Testis (tissue), 5 donors: ENCODE measurements at places on chromosomes 4 and X. TPM values are rescaled to one million over a fixed set of nuclear protein-coding genes. Genes with fewer than 3 reads are reported as not detected.

Gene PPP2R2C
- total RNA-seq = 7.9 TPM

Gene TLL1
- total RNA-seq = 1.1 TPM

Gene HS6ST2
- total RNA-seq = 13.3 TPM

Gene WDFY3
- total RNA-seq = 126 TPM

Gene GPC3
- 5.4 TPM for total RNA-seq

- no peaks in the 10 kb centered on the region for H3K36me3 ChIP-seq
- H3K27ac ChIP-seq = no peak overlapping the region
- H3K4me1 ChIP-seq = peaks cover 4% of the 10 kb centered on the region
- no peak overlapping the region for H3K4me3 ChIP-seq
- DNase-seq = no peak
Measured at GRCh38 chr4:176894498-176894897, 101.8 kb upstream of the VEGFC start.

DNA sequence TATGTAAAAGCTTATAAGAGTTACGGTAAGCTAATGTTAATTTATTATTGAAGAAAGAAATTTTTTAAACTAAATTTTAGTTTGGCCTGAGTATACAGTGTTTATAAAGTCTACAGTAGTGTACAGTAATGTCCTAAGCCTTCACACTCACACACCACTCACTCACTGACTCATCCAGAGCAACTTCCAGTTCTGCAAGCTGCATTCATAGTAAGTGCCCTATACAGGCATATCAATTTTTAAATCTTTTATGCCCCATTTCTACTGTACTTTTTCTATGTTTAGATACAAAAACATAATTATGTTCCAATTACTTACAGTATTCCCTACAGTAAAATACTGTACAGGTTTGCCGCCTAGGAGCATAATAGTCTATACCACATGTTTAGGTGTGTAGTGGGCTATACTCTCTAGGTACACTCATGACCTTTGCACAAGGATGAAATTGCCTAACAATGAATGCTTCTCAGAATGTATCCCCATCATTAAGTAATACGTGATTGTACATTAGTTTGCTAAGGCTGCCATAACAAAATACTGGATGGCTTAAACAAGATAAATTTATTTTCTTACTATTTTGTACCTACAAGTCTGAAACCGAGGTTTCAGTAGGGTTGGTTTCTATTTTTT, 333.8 kb upstream of the PCDH7 start:
- no peaks in the 10 kb centered on the region for H3K4me1 ChIP-seq
- H3K36me3 ChIP-seq = no peaks in the 10 kb centered on the region
- H3K27me3 ChIP-seq = no peaks in the 10 kb centered on the region
- no peak overlapping the region for H3K4me3 ChIP-seq

DNA sequence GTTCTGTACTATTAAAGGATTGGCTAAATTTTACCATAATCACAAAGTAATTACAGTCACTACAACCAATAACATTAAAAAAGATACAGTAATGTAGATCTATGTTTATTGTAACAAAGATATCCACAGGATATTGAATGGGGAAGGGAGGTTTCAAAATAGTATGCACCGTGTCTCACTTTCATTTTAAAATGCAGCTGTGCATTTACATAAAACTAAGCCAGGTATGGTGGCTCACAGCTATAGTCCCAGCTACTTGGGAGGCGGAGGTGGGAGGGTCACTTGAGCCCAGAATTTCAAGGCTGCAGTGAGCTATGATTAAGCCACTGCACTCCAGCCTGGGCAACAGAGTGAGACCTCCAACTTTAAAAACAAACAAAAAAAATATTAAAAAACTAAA, 8.5 kb downstream of the SRP72 start:
- H3K4me3 ChIP-seq = no peak overlapping the region
- H3K4me1 ChIP-seq = no peaks in the 10 kb centered on the region
- no peaks in the 10 kb centered on the region for H3K27me3 ChIP-seq
- no peak for DNase-seq

GRCh38 chr4:66688674-66689073, 856.6 kb downstream of the CENPC start:
- H3K27me3 ChIP-seq = no peaks in the 10 kb centered on the region
- H3K4me1 ChIP-seq = no peaks in the 10 kb centered on the region
- no peaks in the 10 kb centered on the region for H3K36me3 ChIP-seq
- H3K4me3 ChIP-seq = no peak overlapping the region
- no peak for DNase-seq

- no peak for DNase-seq
- no peak overlapping the region for H3K27ac ChIP-seq
- no peaks in the 10 kb centered on the region for H3K27me3 ChIP-seq
- no peak overlapping the region for H3K4me3 ChIP-seq
- no peaks in the 10 kb centered on the region for H3K4me1 ChIP-seq
Measured at GRCh38 chrX:123348468-123348867, 164.4 kb downstream of the GRIA3 start.
